ENCODE measurements at places on chromosomes 5 and 9. TPM values are rescaled to one million over a fixed set of nuclear protein-coding genes. Genes with fewer than 3 reads are reported as not detected.

Gene PRRT1B
- not detected for total RNA-seq

Gene AQP3
- 9.6 TPM for total RNA-seq

Gene SPATA31A3
- not detected for total RNA-seq

Gene SPOCK1
- 8.2 TPM for total RNA-seq

Gene GAPT
- total RNA-seq = not detected

- H3K4me3 ChIP-seq = no peak overlapping the region
- H3K27ac ChIP-seq = no peak overlapping the region
- H3K36me3 ChIP-seq = no peaks in the 10 kb centered on the region
- H3K4me1 ChIP-seq = no peaks in the 10 kb centered on the region
- H3K27me3 ChIP-seq = no peaks in the 10 kb centered on the region
Observed at GRCh38 chr9:116796669-116797068, 109.6 kb downstream of the TRIM32 start.

- peaks cover 28% of the 10 kb centered on the region for H3K4me1 ChIP-seq
- no peaks in the 10 kb centered on the region for H3K36me3 ChIP-seq
- no peak overlapping the region for H3K27ac ChIP-seq
- H3K4me3 ChIP-seq = no peak overlapping the region
- no peak for DNase-seq
- no peaks in the 10 kb centered on the region for H3K27me3 ChIP-seq
Observed at GRCh38 chr9:34459941-34460340, 1.3 kb downstream of the DNAI1 start.

DNA sequence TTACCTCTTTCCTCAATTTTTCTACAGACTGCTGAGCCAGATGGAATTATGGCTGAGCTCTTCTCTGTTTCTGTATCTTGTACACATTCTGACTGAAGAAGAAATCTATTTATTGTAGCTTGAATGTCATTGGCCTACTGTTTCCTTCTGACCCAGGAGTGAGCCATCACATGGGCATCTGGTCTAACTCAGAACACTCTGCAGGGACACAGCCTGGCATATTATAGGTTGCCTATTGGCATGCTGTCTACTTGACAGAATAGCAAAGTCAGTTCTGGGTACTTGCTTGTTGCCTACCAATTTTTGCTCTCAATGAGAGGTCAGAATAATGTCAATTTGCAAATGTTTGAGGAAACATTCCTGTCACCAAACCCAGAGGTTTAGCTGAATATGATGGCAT, 7.3 kb downstream of the PCDHAC2 start:
- no peak overlapping the region for H3K27ac ChIP-seq
- DNase-seq = no peak
- H3K27me3 ChIP-seq = no peaks in the 10 kb centered on the region
- no peak overlapping the region for H3K4me3 ChIP-seq
- H3K36me3 ChIP-seq = no peaks in the 10 kb centered on the region

- no peaks in the 10 kb centered on the region for H3K27me3 ChIP-seq
- peaks cover 54% of the 10 kb centered on the region for H3K4me1 ChIP-seq
- peak overlapping the region; percentile 64 for H3K27ac ChIP-seq
- no peaks in the 10 kb centered on the region for H3K36me3 ChIP-seq
Observed at GRCh38 chr5:119360905-119361593, 5.2 kb downstream of the TNFAIP8 start.

GRCh38 chr9:93909242-93909616, 45.9 kb downstream of the BARX1 start:
- no peaks in the 10 kb centered on the region for H3K36me3 ChIP-seq
- DNase-seq = no peak
- no peak overlapping the region for H3K4me3 ChIP-seq
- H3K27ac ChIP-seq = no peak overlapping the region
- no peaks in the 10 kb centered on the region for H3K4me1 ChIP-seq

- no peaks in the 10 kb centered on the region for H3K4me1 ChIP-seq
- H3K27me3 ChIP-seq = no peaks in the 10 kb centered on the region
- H3K36me3 ChIP-seq = no peaks in the 10 kb centered on the region
- H3K27ac ChIP-seq = no peak overlapping the region
- H3K4me3 ChIP-seq = no peak overlapping the region
Observed at GRCh38 chr5:69086206-69086605, 7.6 kb upstream of the SLC30A5 start.

GRCh38 chr5:154047324-154047723, 8.6 kb downstream of the MFAP3 start:
- no peaks in the 10 kb centered on the region for H3K27me3 ChIP-seq
- no peaks in the 10 kb centered on the region for H3K36me3 ChIP-seq
- H3K27ac ChIP-seq = no peak overlapping the region
- H3K4me1 ChIP-seq = no peaks in the 10 kb centered on the region

- H3K36me3 ChIP-seq = no peaks in the 10 kb centered on the region
- H3K27ac ChIP-seq = no peak overlapping the region
- no peaks in the 10 kb centered on the region for H3K27me3 ChIP-seq
Observed at GRCh38 chr5:66639037-66639436, 42.8 kb downstream of the MAST4 start.

GRCh38 chr9:27601396-27601795, 28.1 kb upstream of the C9orf72 start:
- no peaks in the 10 kb centered on the region for H3K4me1 ChIP-seq
- H3K27me3 ChIP-seq = no peaks in the 10 kb centered on the region
- no peak overlapping the region for H3K4me3 ChIP-seq

DNA sequence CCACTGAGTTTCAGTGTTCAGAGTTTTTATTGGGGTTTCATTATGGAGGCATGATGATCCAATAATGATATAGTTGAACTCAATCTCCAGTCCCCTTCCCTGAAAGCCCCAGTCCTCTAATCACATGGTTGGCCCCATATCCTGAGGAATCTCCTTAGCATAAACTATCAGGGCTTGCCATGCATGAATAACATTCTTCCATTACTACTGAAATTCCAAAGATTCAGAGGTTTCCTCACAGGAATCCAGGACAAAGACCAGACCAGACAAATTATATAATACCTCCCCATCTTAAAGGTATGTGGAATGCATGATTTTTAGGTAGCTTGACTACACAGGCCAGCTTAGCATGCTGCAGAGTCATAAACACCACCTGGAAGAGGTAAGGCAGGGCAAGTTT, 15.5 kb upstream of the LRRTM2 start:
- no peaks in the 10 kb centered on the region for H3K27me3 ChIP-seq
- H3K27ac ChIP-seq = no peak overlapping the region
- H3K4me1 ChIP-seq = no peaks in the 10 kb centered on the region
- H3K4me3 ChIP-seq = no peak overlapping the region
- no peak for DNase-seq

- no peak overlapping the region for H3K27ac ChIP-seq
- peak; percentile 5 for DNase-seq
- no peaks in the 10 kb centered on the region for H3K27me3 ChIP-seq
- peaks cover 4% of the 10 kb centered on the region for H3K36me3 ChIP-seq
- peaks cover 70% of the 10 kb centered on the region for H3K4me1 ChIP-seq
Observed at GRCh38 chr9:32427111-32427873, 42.8 kb downstream of the ACO1 start.

- 0 out of 2 replicates have a peak, but pooled peaks cover 3% of the 10 kb centered on the region for H3K27me3 ChIP-seq
- no peak overlapping the region for H3K4me3 ChIP-seq
- no peak for DNase-seq
- no peaks in the 10 kb centered on the region for H3K4me1 ChIP-seq
- no peak overlapping the region for H3K27ac ChIP-seq
- H3K36me3 ChIP-seq = no peaks in the 10 kb centered on the region
Observed at GRCh38 chr9:134252084-134252830, 74.0 kb upstream of the RXRA start.

DNA sequence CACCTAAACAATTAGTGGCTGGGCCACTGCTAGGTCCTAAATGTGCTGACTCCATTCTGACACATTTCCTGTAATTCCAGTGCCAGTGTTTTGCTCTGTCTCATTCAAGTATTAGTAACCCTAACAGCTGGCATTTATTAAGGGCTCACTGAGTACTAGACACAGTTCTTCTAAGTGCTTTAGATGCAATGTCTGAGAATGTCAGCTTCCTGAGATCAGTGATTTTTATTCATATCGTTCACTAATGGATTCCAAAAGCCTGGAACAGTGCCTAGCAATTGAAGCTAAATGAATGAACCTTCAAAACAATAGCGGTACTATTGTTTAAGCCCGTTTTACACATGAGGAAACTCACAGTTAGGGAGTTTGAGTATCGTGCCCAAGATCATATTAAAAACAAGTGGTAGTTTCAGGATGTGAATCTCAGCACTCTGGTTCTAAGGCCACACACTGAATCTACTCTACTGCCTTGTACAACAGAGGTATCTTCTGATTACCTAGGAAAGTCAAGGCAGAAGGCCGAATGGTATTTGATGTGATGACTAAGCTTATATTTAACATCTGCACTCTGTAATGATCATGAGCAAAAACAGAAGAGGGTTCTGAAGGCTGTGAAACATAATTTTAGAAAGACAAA, 304.0 kb downstream of the PJA2 start:
- H3K4me3 ChIP-seq = no peak overlapping the region
- no peak overlapping the region for H3K27ac ChIP-seq
- no peaks in the 10 kb centered on the region for H3K27me3 ChIP-seq
- DNase-seq = peak; percentile 60
- no peaks in the 10 kb centered on the region for H3K36me3 ChIP-seq

- no peaks in the 10 kb centered on the region for H3K36me3 ChIP-seq
- H3K27me3 ChIP-seq = no peaks in the 10 kb centered on the region
- DNase-seq = no peak
- no peak overlapping the region for H3K4me3 ChIP-seq
- H3K4me1 ChIP-seq = no peaks in the 10 kb centered on the region
- no peak overlapping the region for H3K27ac ChIP-seq
Observed at GRCh38 chr9:87517732-87518131, 20.1 kb downstream of the DAPK1 start.

DNA sequence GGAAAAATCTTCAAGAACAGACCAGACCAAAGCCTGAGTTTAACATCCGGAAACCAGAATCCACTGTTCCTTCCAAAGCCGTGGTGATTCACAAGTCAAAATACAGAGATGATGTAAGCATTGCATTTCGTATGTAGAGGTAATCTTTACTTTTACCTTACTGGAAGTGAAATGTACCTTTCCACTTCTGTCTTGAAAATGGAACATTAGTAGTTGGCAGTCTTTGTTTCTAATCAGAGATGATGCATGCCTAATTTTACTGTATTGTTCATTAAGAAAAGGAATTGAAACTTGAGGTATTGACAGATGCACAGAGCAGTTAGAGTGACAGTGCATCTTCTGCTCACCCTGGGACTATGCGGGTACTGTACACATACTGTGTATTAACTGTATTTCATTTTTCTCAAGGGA, 34.6 kb downstream of the HABP4 start:
- no peak overlapping the region for H3K4me3 ChIP-seq
- DNase-seq = no peak
- H3K27ac ChIP-seq = no peak overlapping the region
- no peaks in the 10 kb centered on the region for H3K27me3 ChIP-seq

GRCh38 chr5:157388111-157388710, 71.8 kb upstream of the NIPAL4 start:
- peak overlapping the region; percentile 78 for H3K27ac ChIP-seq
- DNase-seq = peak; percentile 42
- H3K27me3 ChIP-seq = no peaks in the 10 kb centered on the region

GRCh38 chr5:84642795-84643194, 258.1 kb upstream of the EDIL3 start:
- peak overlapping the region; percentile 43 for H3K4me3 ChIP-seq
- no peak overlapping the region for H3K27ac ChIP-seq
- H3K36me3 ChIP-seq = no peaks in the 10 kb centered on the region
- no peaks in the 10 kb centered on the region for H3K27me3 ChIP-seq
- peaks cover 4% of the 10 kb centered on the region for H3K4me1 ChIP-seq
- DNase-seq = peak; percentile 67

DNA sequence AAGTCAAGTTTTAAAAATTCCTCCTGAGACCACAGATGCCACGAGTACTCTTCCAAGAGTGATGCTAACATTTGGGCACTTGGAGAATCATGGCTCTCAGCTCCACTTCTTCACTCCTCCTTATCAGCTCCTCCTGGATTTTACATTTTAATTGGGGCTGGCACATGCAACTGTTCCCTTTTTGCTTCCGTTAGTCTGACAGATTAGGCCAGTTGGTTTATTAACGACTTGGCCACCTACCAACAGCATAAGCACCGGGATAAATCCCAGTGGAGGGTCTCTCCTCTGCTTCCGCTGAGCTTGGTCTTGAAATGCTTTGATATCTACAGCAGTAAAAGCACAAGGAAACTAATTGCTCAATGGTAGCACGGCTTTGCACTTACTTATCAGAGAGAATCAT, 134.6 kb upstream of the RASEF start:
- no peaks in the 10 kb centered on the region for H3K4me1 ChIP-seq
- H3K27ac ChIP-seq = no peak overlapping the region
